H9 (cell line): ENCODE measurements at places on chromosomes 12 and 14.

DNA sequence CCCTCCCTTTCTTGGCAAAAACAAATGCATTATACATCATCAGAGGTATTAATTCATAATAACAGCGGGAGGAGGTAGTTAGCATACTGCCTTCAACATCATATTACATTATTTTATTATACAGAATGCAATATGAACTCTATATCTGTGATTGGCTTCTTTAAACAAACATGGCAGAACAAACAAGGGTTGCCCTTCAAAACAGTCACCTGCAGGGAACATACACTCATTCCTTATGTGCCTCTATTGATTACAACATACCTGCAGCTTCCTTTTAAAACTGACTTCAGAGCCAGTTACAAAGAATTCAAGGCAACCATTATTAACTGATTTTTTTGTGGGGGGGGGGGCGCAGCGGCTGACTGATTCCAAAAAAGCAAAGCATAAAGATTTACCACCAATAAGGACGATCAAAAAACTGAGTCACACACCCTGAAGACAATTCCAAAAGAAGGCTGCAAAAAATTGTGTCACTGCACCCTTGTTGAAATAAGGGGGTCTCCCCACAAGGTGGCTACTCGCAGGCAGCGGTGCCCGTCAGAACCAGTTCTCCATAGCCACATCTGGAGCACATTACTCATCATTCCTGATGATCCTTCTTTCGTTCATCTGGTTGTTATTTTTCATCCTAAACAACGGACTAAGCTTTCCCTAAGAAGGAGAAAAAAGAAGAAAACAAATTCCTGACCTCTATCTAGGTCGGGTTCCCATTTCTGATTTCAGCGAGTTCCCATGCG, 51.8 kb downstream of the SMUG1 start:
- no peak for DNase-seq

GRCh38 chr12:11761869-11762567, 112.5 kb downstream of the ETV6 start:
- DNase-seq, result no peak

GRCh38 chr14:32603992-32604565, 275.0 kb downstream of the AKAP6 start:
- no peak for DNase-seq

GRCh38 chr12:24066865-24067264, 117.4 kb upstream of the SOX5 start:
- DNase-seq, result no peak

- DNase-seq, result no peak
Measured at GRCh38 chr12:94240171-94240570, 91.8 kb downstream of the PLXNC1 start.

DNA sequence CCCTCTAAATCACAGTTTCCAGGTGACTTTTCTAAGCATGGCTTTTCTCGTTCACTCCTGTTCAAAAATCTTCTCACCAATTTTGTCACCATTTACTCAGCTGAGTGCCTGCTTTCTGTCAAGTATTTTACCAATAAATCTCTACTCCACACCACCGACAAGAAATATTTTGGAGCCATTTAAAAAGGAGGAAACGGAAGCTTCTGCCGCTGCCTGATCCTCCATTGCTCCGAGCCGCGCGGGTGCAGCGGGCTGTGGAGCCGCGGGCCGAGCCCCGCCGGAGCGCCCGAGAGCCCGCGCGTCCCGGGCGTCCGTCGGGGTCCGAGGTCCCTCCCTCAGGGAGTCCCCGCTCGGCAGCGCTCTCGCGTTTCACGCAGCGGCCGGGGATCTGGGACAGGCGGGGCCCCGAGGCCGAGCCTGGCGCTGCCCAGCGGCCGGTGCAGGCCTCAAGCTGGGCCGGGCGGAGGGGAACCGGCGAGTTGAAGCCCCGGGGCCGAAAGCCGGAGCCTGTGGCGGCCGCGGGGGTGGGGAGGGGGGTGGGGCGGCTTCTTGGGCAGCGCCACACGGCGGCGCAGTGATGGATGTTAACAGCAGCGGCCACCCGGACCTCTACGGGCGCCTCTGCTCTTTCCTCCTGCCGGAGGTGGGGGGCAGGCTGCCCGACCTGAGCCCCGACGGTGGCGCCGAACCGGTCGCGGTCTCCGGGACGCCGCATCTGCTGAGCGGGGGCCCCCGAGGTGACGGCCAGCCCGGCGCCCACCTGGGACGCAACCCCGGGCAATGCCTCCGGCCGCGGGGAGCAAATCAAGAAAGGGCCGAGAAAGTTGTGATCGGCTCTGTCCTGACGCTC, 1.1 kb upstream of the HEBP1 start:
- DNase-seq, result peak; percentile 75

- DNase-seq, result peak; percentile 52
Measured at GRCh38 chr14:62187265-62187664, 425.0 kb downstream of the SNAPC1 start.

GRCh38 chr14:61247935-61248334, 33.2 kb downstream of the TMEM30B start:
- DNase-seq, result no peak

DNA sequence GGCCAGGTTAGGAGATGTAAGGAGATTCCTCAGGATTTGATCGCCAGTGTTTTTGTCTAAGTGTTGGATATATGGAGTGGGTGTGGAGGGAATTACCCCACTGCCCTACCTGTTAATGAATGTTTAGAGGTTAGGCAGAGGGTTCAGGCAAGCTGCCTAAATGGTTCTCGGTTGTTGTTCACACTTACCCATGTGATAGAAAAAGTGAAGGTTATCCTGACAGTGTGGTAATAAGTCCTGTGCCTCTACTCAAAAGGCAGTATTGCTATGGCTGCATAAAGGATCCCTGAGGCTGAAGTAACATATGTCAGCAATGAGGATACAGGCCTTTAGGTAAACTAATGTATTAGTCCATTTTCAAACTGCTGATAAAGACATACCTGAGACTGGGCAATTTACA, 112.0 kb downstream of the GPHN start:
- DNase-seq, result no peak

DNA sequence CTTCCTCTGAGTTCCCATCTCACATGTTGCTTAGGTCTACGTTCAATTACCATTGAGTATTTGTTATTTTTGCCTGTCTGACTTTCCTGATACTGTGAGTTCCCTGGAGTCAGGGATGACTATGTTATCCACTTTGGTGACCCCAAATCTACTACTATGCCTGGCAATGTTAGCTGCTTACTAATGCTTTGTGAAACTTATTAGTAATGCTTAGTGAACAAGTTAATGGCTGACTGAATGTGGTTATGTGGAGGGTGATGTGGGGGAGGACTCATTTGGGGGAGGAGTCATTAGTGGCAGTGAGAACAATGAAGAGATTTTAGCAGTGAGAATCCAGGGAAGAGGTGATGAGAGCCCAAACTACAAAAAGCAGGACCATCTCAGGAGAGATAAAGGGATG, 121.6 kb downstream of the KTN1 start:
- no peak for DNase-seq

- DNase-seq, result no peak
Measured at GRCh38 chr12:7354529-7354928, 50.7 kb downstream of the ACSM4 start.

GRCh38 chr12:6534695-6534944, 303 bp downstream of the GAPDH start:
- no peak for DNase-seq

GRCh38 chr12:83859021-83859420, 1053.6 kb downstream of the SLC6A15 start:
- DNase-seq, result no peak

DNA sequence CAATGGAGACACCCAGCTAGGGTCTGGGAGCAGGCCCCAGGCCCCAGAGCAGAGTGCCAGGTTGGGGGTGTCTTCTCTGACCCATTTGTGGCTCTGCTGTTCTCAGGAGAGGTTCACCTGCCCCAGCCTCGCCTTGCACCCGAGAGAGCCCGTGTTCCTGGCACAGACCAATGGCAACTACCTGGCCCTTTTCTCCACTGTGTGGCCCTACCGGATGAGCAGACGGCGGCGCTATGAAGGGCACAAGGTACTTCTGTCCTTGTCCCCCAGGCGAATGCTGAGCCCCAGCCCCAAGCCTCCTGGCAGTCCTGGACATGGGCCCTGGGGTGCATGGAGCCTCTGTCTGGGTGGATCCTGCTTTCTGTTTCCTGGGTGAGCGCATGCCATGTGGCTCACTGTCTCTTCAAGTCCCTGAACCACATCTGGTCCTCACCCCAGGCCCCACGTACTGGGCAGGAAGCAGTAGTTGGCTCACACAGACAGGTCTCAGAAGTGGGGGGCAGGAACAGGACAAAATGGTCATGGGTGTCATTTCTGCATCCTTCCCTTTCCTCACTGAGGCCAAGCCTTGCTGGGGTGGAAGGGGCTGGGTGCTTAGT, 58.2 kb downstream of the BEGAIN start:
- DNase-seq, result peak; percentile 22

- DNase-seq, result no peak
Measured at GRCh38 chr12:66269142-66269541, 33.2 kb upstream of the HELB start.

DNA sequence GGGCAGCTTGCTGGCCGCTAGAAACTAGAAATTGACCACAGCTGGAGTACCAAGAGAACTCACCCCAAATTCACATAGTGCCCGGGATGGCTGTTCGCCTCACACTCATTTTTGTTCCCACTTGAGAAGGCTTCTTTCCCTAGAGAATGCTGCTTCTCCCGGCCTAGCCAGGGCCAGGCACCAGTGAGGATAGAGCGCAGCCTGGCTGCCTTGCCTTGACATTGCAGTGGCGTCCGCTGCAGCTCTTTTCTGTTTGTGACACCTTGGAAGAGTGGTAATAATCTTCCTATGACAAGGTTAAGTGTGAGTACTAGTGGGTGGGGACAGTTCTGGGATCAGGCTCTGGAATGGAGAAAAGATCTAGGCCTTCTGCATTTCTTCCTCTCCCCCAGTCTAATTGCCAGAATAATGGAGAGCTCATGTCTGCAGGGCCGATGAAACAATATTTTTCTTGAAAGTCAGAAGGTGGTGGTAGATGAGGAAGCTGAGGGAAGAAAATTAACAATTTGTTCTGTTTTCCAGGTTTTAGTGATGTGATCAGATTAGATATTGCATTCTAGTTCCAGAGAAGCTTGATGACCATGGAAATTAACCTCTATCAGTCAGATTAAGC, 3.7 kb downstream of the TMEM253 start:
- DNase-seq, result peak; percentile 79

- no peak for DNase-seq
Measured at GRCh38 chr12:22481547-22482104, 62.7 kb downstream of the C2CD5 start.

DNA sequence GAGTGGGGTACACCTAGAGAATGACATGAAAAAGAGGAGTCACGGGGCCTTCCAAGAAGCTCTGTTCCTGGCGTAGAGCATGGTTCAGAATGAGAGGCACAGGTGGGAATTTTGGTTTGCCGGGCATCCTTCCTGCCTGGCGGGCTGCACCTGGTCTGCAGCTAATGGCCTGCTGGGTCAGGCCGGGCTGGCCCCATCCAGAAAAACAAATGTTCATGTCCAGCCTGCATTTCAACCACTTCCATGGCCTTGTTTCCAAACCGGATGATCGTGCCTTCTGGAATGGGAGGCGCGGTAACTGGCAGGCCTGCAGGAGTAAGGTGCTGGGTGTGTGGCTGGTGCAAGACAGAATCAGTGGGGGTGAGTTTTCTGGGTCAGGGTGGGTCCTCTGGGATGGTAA, 14.4 kb downstream of the TEAD4 start:
- DNase-seq, result no peak

DNA sequence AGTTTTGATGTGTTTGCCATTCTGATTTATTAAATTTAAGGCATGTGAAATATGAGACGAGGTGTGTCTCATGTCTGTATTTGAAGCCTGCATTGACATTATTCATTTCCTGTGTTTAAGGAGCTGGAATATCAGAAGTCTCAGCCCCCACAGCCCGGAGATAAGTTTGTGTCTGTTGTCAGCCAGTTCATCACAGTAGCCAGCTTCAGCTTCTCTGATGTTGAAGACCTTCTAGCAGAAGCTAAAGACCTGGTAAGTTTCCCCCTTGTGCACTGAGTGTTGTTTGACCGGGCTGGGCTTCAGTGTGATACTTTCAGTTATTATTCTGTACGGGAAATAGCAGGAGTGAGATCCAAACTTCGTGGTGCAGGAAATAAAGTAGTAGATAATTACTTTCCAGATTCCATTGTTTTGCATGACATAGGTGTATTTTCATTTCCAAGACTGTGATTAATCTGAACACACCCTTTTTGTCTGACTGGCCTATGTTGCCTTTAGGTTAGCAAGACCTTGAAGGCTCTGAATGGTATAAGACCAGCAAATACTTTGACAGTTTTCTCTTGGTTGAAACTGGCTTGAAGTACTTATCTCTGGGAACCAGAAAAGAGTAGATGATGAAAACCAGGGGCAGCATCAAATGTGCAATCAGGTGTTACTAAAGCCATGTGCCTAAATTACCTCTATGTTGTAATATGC, 101.5 kb downstream of the GPR135 start:
- no peak for DNase-seq

GRCh38 chr12:53978477-53979356, 4.0 kb upstream of the HOTAIR start:
- DNase-seq, result no peak

GRCh38 chr14:65033181-65033580, 46.5 kb downstream of the FNTB start:
- DNase-seq, result no peak

GRCh38 chr14:94598506-94598815, 13.7 kb upstream of the SERPINA3 start:
- DNase-seq, result no peak

GRCh38 chr12:25156061-25156460, 38.9 kb downstream of the DNAI7 start:
- DNase-seq, result no peak

DNA sequence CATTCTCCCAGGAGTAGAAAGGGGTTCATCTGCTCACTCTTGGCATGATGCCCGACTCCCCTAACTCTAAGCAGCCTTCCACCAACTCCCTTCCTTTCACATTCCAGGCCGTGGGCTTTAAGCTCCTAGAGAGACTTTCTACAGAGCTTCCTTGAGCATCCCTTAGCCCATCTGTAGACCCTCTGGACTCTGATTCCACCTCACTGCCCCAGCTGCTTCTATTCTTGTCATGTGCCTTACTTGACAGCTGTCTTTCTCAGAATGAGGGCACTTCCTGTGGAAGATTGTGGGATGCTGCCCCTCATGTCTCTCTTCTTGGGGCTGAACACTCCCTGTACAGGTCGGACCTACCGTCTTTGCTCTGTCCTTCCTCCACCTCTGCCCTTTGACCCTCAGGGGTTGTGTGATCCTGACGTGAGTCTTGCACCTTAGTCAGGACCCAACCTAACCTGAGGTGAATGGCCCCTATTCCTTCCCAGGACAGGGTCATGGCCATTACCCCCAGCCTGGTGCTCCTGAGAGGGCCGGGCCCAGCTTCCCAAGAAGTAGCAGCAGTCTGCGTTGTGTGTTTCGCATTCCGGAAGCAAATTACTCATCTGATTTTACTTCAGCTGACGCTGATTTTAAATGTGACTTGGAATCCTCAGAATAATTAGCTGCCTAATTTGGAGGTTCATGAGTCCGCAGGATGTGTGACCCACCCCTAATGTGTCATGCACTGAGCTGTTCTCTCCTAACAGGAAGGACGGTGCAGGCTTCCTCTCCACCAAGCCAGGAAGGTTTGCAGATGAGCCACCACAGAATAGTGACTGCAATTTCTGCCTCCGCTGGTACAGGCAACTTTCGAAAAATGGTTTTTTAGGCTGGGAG, 2.7 kb upstream of the GALNT6 start:
- peak; percentile 27 for DNase-seq

- DNase-seq, result peak; percentile 96
Measured at GRCh38 chr12:56521590-56522371, at the start of gene RBMS2. RBMS2 (plus strand) TSS chr12:56521820; CDS start chr12:56522024, 204 bp downstream.
